ENCODE measurements at places on chromosomes 2 and 18.

GRCh38 chr2:147122944-147123343 lies 721.9 kb upstream of the ACVR2A start:
- no peak for DNase-seq

DNA sequence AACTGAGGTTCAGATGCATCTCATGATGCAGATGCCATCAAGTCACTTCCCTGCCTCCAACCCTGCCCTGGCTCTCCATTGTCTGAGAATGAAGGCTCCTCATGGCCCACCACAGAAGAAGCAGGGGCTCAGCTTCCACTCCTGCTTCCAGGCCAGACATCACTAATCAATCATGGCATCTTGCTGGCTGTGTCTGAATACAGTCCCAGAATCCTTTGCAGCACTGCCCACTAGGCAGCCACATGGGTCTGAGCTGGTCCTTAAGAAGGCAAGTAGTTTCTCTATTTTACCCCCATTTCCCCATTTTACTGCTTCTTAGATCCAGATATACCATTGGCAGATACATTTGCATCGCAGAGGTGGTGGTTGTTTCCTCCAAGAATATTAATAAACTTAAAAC lies 7.3 kb downstream of the ASPRV1 start:
- no peak for DNase-seq

DNA sequence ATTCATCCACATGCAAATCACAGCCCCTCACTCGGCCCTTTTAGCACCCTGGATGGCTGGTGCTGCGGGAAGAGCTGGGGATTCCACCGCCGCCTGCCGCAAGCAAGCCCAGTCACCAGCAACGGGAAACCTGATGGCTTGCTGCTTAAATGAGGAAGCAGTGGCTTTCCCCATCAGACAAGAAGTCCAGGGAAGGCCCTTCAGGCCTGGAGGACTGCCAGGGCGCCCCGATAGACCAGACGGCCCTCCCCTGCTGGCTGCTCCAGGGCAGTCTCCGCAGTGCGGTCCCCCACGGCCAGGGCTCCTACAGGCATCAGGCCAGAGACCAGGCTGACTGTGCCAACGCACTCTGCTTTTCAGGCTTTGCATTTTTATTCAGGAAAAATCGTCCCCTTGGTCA lies 439.1 kb downstream of the EIPR1 start:
- DNase-seq = no peak

GRCh38 chr2:229221641-229222040 lies 49.4 kb downstream of the PID1 start:
- DNase-seq = no peak

- no peak for DNase-seq
These were observed 47.0 kb upstream of the TGIF1 start for GRCh38 chr18:3402982-3403451.

- no peak for DNase-seq
These were observed 220.8 kb downstream of the SH3RF3 start for GRCh38 chr2:109349503-109350465.

- DNase-seq = no peak
These were observed 31.6 kb downstream of the CDK15 start for GRCh38 chr2:201837824-201838431.

DNA sequence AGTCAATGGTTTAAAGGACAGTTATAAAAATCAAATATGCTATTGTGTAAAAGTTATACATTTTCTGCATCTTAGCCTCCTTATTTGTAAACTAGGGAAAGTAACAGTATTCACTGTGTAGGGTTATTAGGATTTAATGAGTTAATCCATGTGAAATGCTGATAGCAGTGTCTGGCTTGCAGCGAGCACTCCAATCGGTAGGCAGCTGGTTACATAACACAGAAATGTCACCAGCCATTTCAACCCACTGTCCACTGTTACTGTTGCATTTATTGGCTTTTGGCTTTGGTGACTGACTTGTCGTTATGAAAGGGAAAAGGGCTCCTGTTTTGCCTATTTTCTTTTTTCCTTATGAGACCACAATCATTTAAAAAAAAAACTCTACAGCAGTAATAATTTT lies 38.9 kb downstream of the ID2 start:
- DNase-seq = no peak

- DNase-seq = no peak
These were observed 5.3 kb downstream of the ADCY3 start for GRCh38 chr2:24914713-24915112.

DNA sequence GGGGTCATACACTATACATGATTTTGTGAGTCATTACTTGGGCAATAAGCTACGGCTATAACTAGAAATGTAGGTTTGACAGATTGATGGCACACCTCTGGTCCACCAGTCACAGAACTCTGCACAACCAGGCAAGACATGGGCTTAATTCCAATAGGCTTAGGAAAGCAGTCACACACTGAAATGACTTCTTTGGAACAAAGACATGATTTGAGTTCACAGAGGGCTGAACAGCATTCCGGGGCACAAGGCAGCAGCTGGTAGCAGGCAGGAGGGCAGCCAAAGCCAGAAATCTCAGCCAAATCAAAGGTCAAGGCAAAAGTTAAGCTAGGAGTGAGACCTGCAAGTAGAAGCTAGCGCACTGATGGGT lies 27.4 kb downstream of the FABP1 start:
- no peak for DNase-seq

DNA sequence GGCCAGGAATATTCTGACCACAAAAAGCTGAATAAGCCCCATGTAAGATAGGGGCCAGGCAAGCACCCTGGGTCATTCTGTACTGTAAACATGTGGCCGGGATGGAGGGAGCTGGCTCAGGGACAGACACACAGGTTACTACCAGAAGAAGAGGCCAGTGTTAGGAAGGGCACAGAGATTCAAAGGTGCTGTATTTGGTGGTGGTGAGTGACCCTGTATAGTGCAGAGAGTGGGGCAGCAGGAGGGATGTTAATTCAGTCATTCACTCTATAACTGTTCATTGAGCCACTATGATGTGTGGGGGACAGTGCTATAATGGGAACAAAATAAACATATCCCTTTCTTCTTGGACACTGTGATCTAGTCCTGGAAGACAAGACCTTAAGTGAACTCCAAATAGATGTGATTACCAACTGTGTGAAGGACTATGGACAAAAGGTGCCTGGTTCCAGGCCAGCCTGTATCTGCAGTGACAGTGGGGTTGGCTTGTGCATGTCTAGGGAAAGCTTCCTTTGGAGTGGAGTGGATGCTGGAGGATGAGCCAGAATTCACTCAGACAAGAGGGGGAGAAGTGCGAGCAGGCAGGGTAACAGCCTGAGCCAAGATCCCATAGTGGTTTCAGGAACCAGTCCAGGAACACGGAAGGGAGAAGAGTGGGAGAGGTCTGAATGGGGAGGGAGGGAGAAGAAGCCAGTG lies 8.3 kb downstream of the MOCOS start:
- DNase-seq = no peak

GRCh38 chr2:206982360-206982955 lies 43.1 kb downstream of the CPO start:
- DNase-seq = no peak

- DNase-seq = no peak
These were observed 443.1 kb downstream of the CCDC85A start for GRCh38 chr2:56626927-56627326.

DNA sequence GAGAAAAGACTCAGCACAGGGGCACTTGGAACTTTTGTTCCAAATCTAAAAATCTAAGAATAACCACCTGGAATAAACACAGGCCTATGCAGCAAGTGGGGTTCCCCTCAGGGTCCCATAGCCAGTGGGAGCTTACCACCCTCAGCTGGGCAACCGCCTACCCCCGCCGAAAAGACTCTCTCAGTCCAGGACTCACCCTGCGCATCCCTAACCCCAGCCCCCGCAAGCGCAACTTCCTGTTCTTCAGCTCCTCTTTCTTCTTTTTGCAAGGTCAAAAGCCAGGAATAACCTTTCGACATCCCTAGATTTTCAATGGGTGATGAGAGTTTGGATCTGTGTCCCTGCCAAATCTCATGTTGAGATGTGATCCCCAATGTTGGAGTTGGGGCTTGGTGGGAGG lies 13.6 kb downstream of the CNDP1 start:
- DNase-seq = no peak

- no peak for DNase-seq
These were observed 339.9 kb upstream of the LRRTM4 start for GRCh38 chr2:77862120-77862519.

DNA sequence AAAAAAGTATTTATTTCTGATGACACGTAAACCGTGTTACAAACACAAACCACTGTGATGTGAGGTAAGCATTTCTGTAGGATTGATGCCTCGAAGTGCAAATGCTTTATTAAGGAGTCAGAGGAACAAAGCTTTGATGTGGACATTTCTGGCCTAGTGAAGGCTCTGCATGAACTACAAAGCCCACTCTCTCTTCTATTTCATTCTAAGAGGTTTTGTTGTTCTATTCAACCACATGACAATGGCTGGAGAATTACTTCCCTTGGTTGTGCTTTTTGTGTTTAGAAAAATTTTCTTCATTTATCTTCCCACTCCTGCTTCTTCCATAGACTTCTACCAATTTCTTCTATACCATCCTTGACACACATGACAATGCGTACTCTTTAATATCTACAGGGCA lies 125.7 kb upstream of the CCDC195 start:
- no peak for DNase-seq

DNA sequence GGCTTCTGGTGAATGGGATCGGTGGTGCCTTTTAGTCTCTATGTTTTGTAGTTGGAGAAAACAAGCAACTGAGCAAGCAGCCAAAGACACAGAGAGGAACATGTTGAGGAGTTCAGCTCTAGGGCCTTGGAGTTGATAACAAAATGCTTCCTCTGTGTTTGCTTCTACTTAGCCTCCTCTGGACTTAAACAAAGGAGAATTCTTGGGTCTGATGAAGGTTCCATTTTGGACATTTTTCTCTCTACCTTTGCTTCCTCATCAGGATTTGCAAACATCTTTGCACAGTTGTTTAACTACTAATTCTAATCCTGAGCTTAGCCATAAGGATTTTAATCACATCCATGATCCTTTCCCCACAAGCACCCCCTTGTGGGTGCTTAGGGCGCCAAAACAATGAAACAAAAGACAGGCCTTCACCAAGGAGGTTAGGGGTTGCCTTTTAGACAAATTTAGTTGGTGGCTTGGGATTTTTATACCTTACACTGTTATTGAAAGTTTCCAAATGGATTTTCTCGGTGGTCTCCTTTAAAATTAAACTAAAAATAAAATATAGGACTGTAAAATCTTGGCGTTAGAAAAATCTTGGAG lies 148.5 kb upstream of the SATB2 start:
- DNase-seq = no peak

DNA sequence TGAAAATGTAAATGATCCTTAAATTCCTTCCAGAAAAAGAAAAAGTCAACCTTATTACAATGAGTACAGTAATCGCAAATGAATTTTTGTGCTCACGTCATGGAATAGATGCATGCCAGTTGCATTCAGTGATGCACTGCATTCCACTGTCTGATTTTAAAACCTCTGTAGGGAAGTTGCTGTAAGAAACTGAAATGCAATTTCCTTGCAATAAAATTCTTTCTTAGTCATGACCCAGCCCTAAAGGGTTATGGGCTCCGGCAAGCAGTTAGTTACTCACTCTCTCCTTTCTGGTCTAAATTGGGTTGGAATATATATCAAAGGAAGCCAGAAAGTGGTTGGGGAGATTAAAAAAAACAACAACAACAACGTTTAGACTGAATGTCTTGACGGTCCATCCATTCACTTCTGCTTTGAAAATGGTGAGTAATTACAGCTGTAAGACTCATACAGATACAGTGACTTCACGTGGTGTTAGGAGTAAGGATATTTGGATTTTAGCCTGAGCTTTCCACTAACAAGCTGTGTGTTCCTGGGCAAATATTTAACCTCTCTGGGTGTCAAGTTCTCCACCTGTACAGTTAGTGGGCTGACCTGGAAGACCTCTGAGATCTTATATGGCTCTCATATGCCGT lies 8.6 kb upstream of the RND3 start:
- no peak for DNase-seq

DNA sequence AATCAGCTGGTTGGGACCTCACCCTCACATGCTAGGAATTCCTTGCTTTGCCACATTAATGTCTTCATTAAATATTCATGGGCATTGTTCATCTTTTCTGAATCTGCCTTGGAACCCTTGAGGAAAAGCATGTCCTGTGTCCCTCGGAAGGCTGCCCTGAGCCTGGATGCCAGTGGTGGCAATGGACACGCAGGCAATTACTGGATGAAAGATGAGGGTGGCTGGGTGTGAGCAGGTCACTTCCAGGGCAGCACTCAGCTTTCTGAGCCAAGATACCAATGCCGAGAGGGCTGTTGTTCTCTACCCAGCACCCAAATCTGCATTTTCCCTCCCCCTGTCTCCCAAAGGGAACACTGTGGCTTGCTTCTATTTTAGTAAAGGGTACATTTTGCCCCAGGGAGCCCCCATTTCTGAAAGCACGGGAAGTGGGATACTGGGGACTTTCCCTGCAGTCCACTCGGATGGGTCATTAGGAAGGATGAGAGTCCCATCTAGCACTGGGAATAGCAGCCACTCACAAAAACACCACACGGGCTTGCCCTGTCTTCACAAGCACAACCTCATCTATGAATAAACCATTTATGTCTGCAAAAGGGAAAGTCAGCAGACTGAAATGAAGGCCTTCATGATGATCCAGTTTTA lies 234.8 kb downstream of the SOX11 start:
- DNase-seq = no peak

- DNase-seq = no peak
These were observed 1087.5 kb upstream of the NXPH2 start for GRCh38 chr2:139867601-139868226.

GRCh38 chr2:169002161-169002738 lies 28.9 kb downstream of the ABCB11 start:
- no peak for DNase-seq

GRCh38 chr2:26763019-26763418 lies 1.1 kb upstream of the SLC35F6 start:
- DNase-seq = no peak

DNA sequence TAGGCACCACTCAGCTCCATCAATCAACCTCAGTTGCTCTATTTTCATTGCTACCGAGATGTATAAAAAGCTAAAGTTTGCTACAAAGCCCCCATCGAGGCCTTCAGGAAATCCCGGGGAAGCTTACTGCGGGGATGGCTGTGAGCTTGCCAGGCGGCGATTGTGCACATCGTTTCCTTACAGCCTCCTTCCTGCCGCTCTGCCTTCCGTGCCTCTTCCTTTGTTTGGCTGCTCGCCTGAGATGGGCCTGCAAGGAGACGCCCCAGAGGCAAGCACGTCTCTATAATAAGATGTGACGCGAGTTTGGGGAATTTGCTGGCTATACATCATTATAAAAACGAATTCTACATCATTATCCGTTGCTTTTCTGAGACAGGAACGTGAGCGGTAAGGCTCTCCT lies 41.6 kb downstream of the DHRS9 start:
- no peak for DNase-seq

- peak; percentile 66 for DNase-seq
These were observed 496 bp upstream of the ITGA4 start for GRCh38 chr2:181456660-181457120.

- DNase-seq = no peak
These were observed 482.3 kb downstream of the TNS1 start for GRCh38 chr2:217520356-217521010.

- DNase-seq = no peak
These were observed 218.1 kb downstream of the SP3 start for GRCh38 chr2:173747035-173747434.

Measured in activated CD8-positive, alpha-beta memory T cell treated with anti-CD3 and anti-CD28 coated beads, Interleukin-2, amount 50 U/mL, for 4 hours (primary cell).